ENCODE measurements at places on chromosomes 3 and 15. TPM values are rescaled to one million over a fixed set of nuclear protein-coding genes. Genes with fewer than 3 reads are reported as not detected.

GRCh38 chr3:55487381-55488241, 505 bp upstream of the WNT5A start:
- peak; percentile 70 for DNase-seq

- DNase-seq = peak; percentile 21
Observed at GRCh38 chr15:34109797-34110663, 8.1 kb downstream of the PGBD4 start.

The GOLGA6L10 gene
- 0.03 TPM for polyA plus RNA-seq

GRCh38 chr3:58222161-58222724, 11.5 kb upstream of the DNASE1L3 start:
- peak; percentile 59 for DNase-seq

GRCh38 chr3:97121386-97121785, 307.0 kb downstream of the EPHA6 start:
- no peak for DNase-seq

- no peak for DNase-seq
Observed at GRCh38 chr3:22959593-22959992, 243.5 kb upstream of the UBE2E2 start.

- peak; percentile 83 for DNase-seq
Observed at GRCh38 chr3:9214599-9214998, 34.8 kb downstream of the SRGAP3 start.

- DNase-seq = no peak
Observed at GRCh38 chr3:69675786-69676530, 63.3 kb upstream of the MITF start.

DNA sequence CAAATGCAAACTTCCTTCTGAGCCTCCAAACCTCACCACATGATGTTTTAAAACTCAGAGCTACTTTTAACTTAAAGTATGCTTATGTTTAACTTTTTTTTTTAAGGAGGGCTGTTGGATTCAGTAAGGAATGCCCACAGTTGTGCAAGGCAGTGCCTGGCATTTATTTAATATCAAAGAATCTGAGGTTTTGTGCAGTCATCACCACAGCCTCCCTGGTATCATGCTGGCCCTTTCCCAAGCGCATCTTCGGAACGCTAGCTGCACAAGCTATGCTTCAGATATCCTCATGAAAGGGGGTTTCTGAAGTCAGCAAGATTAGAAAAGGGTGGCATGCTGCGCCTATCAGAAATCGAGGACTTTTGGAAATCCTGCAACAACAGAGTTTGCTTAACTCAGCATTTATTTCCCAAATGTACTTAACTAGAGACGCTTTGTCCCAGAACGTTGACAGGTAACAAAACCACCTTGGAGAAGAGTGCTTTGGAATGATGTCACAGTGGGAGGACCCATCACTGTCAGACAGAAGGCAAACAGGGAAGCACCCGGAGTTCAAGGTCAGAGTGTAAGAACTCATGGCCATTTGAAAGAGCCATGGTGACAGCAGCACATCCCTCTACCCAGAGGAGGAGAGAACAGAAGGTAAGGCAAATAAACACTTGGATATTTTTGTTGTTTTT, 120.2 kb upstream of the IGF1R start:
- DNase-seq = no peak

The BTLA gene
- polyA plus RNA-seq = not detected

DNA sequence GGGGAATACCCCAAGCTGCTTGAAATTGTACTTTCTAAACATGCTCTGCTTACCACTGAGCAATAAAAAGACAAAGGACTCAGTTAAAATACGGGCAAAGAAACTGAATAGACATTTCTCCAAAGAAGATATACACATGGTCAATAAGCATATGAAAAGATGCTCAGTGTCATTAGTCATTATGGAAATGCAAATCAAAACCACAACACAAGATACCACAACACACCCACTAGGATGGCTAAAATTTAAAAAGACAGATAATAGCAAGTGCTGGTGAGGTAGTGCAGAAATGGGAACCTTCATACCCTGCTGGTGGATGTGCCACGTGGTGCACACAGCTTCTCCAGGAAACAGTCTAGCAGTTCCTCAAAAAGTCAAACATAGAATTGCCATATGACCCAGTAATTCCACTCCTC, 21.3 kb downstream of the LRIG1 start:
- no peak for DNase-seq

The HRG gene
- 0.20 TPM for polyA plus RNA-seq

- no peak for DNase-seq
Observed at GRCh38 chr15:96037584-96037983, 292.9 kb upstream of the NR2F2 start.

The SPINT1 gene
- polyA plus RNA-seq = 204 TPM

DNA sequence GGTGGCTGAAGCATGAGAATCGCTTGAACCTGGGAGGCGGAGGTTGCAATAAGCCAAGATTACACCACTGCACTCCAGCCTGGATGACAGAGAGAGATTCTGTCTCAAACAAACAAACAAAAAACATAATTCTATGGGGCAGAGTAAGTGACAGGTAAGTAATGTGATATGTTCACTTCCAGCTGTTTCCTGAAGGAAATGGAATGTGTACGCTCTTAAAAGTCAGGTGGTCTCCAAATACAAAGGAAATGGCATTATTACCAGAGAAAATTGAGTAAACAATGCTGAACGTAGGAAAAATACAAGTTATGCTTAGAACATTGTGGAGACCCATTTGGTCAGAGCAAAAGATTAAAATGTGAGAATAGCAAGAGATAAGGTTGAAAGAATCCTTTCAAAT, 278.5 kb downstream of the SCAPER start:
- DNase-seq = no peak

DNA sequence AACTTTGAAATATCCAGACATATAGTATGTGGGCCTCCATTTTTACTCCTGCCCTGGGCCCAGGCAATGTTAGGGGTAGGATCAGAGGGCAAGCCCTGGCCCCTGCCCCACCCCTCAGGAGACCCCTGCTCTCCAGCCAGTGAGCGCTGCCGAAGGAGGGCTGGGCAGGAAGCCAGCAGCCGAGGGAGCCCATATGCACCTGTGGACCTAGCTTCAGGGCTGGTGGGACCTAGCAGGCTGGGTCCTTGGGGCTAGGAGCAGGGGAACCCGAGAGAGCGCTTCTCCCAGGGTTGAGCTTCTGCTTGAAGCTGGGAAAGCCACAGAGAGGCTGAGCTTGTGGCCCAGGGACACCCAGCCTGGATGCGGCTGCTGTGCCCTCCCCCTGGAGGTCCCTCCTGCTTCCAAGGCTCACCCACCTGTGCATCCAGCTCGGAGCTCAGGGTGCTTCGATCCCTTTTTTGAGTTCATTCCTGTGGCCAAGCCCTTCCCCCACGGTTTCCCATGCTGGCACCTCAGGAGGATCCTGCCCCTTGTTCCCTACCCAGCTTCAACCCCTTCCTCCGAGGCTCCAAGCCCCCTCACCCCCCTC, 21.0 kb upstream of the CYP11A1 start:
- DNase-seq = no peak

DNA sequence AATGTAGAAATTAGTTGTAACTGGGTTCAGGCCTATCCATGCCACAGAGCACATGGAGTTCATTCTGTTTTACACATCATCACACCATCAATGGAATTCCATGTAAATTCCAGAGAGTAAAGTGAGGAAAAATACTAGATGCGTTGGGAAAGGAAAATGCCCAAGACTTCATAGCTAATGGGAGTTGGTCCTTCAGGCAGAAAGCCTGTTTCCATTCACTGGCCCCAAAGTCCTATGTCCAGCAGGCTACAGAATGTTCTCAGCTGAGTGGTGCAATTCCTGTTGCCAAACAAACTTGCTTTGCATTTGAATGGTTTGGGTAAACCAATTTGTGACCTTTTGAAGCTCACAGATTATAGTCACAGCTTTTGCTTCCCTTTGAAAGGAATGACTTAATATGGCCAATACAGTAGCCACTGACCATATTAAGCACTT, 164.6 kb upstream of the PFN2 start:
- DNase-seq = no peak

The KBTBD12 gene
- not detected for polyA plus RNA-seq

The ATP13A5 gene
- polyA plus RNA-seq = not detected

- no peak for DNase-seq
Observed at GRCh38 chr3:72081471-72082185, 296.7 kb upstream of the PROK2 start.

The CCR3 gene
- polyA plus RNA-seq = not detected

The ZPLD1 gene
- polyA plus RNA-seq = 0.82 TPM

The CLRN1 gene
- not detected for polyA plus RNA-seq

- DNase-seq = no peak
Observed at GRCh38 chr15:49573421-49573820, 47.2 kb downstream of the FAM227B start.

GRCh38 chr3:169173231-169173630, 490.3 kb downstream of the MECOM start:
- peak; percentile 88 for DNase-seq

- DNase-seq = no peak
Observed at GRCh38 chr15:72201391-72201921, 3.9 kb upstream of the GRAMD2A start.

- DNase-seq = no peak
Observed at GRCh38 chr3:127692501-127693335, 20.0 kb downstream of the ABTB1 start.

DNA sequence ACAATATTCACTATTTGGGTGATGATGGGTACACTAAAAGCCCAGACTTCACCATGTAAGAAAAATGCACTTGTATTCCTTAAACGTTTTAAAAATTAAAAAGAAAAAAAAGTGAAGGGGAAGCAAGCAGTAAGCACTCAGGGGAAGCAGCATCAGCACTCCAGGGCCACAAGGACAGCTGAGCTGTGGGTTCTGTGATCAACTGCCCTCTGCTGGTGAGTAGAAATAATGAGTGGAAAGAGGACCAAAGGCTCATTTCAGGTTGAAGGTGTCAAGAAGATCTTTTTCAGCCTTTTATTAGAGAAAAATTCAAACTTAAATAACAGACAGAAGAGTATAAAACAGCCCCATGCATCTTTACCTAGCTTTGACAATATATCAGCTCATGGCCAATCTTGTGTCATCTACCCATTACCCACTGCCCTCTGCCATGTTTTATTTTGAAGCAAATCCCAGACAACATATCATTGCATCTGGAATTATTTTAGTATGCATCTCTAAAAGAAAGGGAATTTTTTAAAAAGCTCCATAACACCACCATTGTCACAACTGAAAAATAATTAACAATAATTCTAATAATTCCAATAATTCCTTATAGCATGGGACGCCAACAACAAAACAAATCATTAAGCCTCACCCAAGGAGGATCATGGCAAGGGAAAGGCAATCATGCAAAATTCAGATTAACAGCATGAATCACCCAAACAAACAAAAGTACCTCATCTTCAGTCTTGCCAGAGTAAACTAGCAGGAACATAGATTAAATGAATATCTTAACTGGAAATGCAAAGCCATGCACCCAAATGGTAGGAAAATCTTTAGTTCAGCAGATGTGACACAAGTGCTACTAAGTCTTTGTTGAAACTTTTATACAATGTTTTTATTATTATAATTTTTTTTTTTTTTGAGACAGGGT, 42.5 kb downstream of the TAMM41 start:
- DNase-seq = peak; percentile 40

The TXNRD3 gene
- 6.8 TPM for polyA plus RNA-seq

All from mammary epithelial cell (primary cell).